ENCODE measurements at places on chromosomes 6 and 20. TPM values are rescaled to one million over a fixed set of nuclear protein-coding genes. Genes with fewer than 3 reads are reported as not detected.

Gene SLC17A3
- 0.22 TPM for total RNA-seq

Gene RAET1L
- total RNA-seq = not detected

Gene PROCR
- 1.7 TPM for total RNA-seq

Gene PTCRA
- total RNA-seq = not detected

Gene SEMG1
- total RNA-seq = not detected

DNA sequence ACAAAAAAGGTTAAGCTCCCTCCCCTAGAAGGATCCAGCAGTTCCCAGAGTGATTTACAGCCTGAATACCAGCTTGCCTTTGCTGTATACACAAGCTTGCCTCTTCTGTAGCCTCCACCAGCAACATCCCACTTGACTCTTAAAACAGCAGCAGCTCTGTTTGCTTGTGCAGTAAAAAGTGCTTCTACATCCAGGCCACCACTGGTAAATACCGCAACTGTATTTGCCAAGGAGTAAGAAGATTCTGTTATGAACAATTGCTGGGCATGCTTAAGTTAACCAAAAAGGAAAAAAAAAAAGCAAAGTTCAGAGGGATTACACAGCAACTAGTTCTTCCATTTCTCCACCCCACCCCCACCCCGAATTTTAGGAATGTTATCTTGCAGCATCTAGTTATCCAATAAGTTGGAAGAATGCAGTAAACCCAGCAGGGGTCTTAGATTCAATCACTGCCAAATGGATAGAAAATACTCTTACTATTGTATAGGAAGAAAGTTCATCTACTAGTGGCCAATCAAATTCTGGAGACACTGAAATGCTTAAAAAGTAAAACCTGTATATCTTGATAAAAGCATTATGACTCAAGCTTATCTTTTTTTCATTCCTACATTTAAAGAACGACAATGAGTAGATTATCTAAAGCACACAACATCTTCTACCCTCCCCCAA lies 4.8 kb downstream of the SALL4 start:
- DNase-seq = no peak

DNA sequence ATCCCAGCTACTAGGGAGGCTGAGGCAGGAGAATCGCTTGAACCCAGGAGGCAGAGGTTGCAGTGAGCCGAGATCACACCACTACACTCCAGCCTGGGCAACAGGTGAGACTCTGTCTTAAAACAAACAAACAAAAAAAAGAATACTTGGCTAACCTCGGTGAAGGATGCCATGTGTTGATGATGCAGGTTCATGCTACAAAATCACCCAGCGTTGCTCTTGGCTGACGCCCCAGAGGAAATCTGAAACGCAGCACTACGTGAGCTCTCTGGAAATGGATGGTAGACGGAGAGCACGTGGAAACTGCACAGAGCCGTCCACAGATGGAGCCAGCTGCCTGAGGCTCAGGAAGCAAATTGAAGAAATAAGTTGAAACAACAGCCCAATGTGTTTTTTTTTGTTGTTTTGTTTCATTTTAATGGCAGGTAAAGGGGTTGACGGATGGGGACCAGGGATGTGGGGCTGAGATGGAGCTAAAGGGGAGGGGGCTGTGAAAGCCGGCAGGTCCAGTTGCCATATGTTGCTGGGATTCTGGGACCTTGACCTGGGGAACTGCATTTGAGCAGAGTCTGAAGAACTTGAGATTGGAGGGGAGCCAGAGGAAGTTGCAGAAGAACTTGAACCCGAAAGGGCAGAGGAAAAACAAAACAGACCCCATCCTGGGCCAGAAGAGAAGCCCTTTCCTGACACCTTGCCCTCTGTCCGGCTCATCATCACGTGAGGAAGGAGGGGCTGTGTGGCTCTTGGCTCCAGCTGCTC lies 12.8 kb upstream of the MANBAL start:
- no peak for DNase-seq

- no peak for DNase-seq
Observed at GRCh38 chr20:45583502-45583901, 4.4 kb upstream of the WFDC8 start.

DNA sequence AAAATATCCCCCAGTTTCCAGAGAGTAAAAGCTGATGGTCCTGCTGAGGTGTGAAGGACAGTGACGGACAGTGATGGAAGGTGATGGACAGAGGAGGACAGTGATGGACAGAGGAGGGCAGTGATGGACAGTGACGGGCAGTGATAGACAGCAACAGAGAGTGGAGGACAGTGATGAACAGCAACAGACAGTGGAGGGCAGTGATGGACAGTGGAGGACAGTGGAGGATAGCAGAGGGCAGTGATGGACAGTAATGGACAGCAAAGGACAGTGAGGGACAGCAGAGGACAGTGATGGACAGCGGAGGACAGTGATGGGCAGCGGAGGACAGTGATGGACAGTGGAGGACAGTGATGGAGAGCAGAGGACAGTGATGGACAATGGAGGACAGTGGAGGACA lies 2.7 kb upstream of the NKAIN4 start:
- no peak for DNase-seq

- no peak for DNase-seq
Observed at GRCh38 chr6:12875051-12875450, 158.5 kb downstream of the PHACTR1 start.

- DNase-seq = peak; percentile 46
Observed at GRCh38 chr6:170290296-170291128, at the start of gene DLL1. TSS of gene DLL1 (minus strand) at chr6:170291078. CDS start at chr6:170290139, 939 bp downstream.

- DNase-seq = no peak
Observed at GRCh38 chr6:93786474-93787330, 367.3 kb upstream of the EPHA7 start.

GRCh38 chr20:24147961-24148360 lies 159.4 kb upstream of the GGTLC1 start:
- no peak for DNase-seq

- peak; percentile 9 for DNase-seq
Observed at GRCh38 chr6:83592770-83593394, 80.5 kb downstream of the PRSS35 start.

GRCh38 chr6:55543633-55544309 lies 35.2 kb downstream of the HMGCLL1 start:
- DNase-seq = no peak

GRCh38 chr20:51608061-51608460 lies 65.5 kb upstream of the NFATC2 start:
- no peak for DNase-seq

DNA sequence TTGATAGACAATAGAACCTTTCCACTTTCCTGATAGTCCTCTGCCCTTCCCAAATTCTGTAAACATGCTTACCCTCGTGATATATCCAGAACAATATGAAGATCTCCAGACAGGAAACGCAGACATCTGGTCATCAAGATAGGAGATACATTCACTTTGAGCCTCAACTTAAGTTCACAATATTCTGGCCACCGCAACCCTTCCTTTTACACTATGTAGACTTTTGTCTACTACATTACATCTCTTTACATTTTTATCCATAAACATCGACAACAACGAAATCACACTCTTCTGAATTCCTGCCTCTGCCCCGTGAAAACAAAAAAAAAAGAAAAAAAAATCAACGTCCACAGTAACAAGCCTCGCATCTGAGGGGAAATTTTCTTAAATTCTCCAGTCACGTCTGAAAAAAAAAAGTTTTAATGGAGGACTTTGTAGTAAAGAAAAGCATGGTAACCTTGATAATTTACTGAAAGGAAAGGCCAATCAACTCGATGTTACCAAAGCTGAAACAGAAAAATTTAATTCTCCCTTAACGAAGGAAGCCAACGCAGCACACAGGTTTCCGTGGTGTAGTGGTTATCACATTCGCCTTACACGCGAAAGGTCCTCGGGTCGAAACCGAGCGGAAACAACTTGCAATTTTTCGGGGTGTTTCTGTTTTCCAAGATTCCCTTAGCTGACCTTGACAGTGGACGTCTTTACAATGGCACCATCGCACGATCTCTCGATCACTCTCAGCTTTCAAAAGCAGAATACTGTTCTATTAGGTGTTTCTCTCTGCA lies 21.8 kb downstream of the POM121L2 start:
- no peak for DNase-seq

DNA sequence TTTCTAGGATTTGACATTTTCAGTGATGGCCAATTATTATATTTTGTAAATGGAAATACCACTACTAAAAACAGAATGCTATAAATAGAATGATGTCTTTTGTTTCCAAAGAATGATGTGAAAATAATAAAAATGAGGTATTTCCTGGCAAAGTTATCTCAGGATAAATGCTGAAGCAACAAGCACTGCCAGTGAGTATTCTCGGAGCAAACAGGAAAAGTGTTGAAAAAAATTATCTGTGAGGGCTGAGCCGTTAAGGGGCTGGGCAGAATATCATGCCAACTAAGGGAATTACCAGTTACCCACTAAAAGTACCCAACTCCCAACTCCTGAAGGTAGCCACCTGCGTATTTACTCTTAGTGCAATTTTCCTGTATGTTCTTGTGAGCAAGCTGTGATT lies 23.6 kb upstream of the SCAF8 start:
- no peak for DNase-seq

DNA sequence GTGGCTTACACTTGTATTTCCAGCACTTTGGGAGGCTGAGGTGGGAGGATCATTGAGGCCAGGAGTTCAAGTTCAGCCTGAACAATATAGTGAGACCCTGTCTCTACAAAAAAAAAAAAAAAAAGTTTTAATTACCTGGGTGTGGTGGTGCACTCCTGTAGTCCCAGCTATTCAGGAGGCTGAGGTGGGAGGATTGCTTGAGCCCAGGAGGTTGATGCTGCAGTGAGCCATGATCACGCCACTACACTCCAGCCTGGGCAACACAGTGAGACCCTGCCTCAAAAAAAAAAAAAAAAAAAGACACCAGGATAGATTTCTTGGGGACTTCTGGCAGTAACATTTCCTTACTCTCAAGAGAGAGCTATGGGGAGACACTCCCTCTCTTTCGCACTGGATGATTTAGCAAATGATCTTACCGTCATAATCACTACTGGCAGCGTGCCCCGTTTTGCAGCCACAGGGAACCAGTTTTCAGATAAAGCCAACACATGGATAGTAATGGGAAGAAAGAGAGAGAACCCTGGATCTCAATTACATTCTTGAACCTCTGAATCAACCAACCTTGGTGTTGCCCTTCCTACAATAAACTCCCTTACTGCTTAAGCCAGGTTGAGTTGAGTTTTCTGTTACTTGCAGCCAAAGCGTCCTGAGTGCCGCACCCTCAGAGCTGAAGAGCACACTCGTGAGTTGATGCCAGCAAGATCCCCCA lies 18.1 kb upstream of the PTPN1 start:
- DNase-seq = no peak

DNA sequence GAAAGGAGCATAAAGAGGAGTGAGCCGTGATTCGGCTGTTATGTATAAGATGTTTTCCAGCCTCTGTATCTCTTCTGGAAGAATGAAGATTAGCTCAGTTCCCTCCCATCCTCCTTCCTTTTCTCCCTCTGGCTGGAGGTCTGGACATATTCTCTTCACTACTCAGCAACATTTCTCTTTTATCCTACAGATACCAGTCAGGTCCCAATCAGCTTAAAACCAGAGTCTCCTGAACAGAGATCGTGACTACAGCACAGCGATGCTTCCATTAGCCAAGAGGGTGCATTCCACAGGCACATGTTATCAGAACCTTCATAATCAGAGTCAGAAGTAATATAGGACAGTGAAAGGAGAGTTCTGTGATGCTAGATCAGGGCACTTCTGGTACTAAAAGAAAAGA lies 133.9 kb upstream of the SOX4 start:
- DNase-seq = no peak

DNA sequence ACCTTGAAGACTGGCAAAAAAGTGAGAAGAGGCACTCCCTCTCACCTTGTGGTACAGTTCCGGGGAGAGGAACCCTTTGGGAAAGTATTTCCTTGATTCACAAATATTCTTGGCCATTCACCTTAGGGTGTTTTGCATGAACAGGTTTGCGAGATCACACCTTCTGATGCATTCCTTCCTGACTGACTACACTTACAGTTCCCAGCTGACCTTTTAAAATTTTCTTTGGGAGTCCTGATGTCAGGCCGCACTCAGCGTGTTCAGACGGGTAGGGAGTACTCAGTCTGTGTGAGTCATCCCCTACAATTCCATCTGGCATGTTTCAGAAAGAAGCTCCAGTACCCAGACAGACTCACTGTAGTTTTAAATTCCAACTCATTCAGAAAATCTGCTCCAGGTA lies 1.7 kb downstream of the ADGRF4 start:
- no peak for DNase-seq

- no peak for DNase-seq
Observed at GRCh38 chr6:80942911-80943310, 809.6 kb downstream of the TENT5A start.

DNA sequence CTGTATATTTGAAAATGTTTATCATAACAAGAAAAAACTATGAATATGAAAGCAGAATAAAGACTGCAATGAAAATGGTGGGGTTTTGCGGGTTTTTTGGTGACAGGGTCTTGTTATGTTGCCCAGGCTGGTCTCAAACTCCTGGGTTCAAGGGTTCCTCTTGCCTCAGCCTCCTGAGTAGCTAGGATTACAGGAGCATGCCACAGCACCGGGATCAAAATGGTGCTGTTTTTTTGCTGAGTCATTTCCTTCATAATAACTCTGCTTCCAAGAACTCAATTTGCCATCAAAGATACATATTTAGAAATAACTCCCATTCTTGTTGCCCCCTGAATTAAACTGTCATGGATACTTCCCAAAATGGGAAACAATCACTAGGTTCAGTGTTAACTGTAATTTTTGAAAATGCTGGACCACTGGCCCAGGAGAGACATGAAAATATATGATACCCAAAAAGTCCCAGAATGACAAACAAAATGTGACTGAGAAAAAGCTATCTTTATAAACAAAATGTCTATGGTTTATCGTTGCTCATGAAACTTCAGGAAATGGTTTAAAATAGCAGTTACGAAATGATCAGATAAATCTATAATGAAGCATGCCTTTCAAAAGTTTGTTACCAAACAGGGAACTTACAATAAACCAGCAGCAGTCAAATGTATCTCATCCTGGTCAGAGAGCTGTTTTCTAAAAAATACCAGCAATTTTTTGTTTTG lies 32.2 kb downstream of the ILRUN start:
- no peak for DNase-seq
